ENCODE measurements at places on chromosomes 6 and 20.

DNA sequence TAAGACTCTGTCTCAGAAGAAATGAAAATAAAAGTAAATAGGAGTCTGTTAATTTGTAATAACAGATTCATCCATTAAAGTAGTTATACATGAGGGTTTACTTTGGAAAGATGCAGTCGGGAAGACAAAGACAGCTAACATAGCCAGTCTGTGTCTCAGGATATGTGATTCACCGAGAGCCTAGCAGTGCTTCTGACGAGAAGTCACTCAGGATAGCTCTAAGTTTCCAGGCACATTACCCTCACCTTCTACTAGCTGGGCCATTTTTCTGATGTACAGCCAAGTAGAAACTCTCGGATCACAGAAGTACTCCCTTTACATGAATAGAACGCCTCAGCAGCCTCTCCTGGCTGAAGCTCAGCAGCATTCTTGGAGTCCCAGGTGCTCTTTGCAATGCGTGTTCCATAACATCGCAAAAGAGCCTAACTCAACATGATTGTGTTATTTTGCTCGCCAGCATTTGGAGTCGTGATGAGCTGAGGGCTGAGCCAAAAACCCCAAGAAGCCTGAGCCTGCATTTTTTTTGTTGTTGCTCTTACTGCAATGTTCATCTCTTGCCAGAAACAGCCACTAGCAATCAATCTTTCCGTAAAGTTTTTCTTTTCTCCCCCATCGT, 22.4 kb upstream of the TASP1 start:
- no peak for DNase-seq

GRCh38 chr6:118280210-118280609, 267.9 kb upstream of the PLN start:
- DNase-seq = no peak

GRCh38 chr6:125773387-125774341, 17.1 kb upstream of the NCOA7 start:
- no peak for DNase-seq

DNA sequence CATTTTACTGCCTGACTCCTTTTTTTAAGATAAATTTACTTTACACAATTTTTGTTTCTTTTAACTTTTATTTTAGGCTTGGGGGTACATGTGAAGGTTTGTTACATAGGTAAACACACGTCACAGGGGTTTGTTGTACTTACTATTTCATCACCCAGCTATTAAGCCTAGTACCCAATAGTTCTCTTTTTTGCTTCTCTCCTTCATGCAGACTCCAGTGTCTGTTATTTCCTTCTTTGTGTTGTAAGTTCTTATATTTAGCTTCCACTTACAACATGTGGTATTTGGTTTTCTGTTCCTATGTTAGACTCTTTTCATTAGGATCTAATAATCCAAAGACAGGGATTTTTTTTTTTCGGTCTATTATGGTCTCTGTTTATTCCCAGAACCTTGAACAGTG, 83.5 kb upstream of the CCN6 start:
- DNase-seq = no peak

DNA sequence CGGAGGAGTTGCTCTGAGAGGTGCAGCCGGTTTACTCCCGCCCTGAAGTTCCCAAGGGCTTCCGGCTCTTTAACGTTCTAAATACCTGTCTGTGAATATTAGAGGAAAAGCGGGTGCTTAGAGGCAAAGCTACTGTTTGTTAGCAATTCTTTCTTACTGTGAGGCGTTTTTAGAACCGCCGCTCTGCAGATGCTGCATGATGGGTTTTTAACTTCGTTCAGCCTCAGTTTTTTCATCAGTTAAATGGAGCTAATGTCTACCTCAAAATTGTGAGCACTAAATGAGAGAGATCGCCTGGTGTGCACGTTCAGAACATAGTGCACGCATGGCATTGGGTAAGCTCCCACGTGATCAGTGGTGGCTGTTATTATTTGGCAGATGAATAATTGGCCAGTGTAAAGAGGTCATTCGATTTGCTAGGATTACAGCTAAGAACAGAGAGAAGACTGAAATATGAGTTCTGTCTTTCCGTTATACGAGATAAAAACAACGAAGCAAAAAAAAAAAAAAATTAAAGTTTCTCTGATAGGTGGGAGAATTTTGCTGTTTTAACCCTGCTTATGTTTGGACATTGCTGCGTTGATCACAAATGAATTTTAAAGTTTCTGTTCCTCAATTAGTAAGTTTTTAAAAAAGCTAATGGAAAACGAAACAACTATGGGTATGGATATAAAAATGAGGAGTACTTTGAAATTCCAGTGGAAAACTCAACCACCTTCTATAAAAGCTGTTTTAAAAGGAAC, 660 bp upstream of the TFB1M start:
- peak; percentile 83 for DNase-seq

GRCh38 chr6:145116591-145117178, 618.6 kb downstream of the EPM2A start:
- no peak for DNase-seq

DNA sequence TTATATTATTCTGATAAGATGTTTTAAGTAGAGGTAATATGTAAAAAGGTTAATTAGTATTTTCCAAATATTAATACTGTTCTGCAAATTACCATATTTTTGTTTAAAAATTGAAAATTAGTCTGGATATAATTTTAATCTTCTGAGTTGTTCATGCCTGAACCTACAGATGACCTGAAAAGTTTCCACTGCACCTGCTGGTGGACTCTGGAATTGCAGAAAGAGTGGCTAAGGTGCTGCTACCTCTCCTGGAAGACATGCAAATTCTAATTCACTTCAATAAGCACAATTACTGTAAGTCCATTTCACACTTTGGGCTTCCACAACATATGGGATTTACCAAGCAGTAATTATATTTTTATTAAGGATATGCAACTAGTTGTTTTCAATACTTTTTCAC, 77.7 kb upstream of the OLIG3 start:
- no peak for DNase-seq

GRCh38 chr6:32153564-32154513, at the start of gene PPT2:
Gene PPT2, plus strand, starts transcription at chr6:32154141. Its CDS starts 454 bp downstream, at chr6:32154595.
- DNase-seq = peak; percentile 38

- DNase-seq = no peak
Observed at GRCh38 chr6:100968949-100969348, 87.8 kb upstream of the ASCC3 start.

DNA sequence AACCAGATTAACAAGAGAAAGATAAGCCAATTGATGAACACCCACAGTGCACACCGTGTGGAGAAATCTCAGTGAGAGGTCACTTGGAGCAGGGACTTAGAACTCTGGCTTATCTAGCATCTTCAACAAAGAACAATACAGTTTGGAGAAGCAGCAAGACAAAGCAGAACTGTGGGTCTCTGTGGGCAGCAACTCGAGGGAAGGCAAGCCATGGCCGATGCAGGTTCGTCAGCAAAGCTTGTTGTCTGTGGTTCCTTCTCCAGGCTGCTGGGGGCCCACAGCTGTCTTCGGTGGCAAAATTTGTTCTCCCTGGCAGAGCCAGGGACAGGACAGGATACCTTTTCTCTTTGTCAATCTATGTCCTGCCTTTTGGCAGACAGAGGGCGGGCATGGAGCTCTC, 22.1 kb downstream of the RPP40 start:
- no peak for DNase-seq

GRCh38 chr20:35432430-35432735, 5.6 kb downstream of the GDF5 start:
- no peak for DNase-seq

GRCh38 chr6:112004201-112005012, 49.5 kb upstream of the CCN6 start:
- no peak for DNase-seq

- no peak for DNase-seq
Observed at GRCh38 chr20:62372042-62372993, 5.2 kb upstream of the LAMA5 start.

DNA sequence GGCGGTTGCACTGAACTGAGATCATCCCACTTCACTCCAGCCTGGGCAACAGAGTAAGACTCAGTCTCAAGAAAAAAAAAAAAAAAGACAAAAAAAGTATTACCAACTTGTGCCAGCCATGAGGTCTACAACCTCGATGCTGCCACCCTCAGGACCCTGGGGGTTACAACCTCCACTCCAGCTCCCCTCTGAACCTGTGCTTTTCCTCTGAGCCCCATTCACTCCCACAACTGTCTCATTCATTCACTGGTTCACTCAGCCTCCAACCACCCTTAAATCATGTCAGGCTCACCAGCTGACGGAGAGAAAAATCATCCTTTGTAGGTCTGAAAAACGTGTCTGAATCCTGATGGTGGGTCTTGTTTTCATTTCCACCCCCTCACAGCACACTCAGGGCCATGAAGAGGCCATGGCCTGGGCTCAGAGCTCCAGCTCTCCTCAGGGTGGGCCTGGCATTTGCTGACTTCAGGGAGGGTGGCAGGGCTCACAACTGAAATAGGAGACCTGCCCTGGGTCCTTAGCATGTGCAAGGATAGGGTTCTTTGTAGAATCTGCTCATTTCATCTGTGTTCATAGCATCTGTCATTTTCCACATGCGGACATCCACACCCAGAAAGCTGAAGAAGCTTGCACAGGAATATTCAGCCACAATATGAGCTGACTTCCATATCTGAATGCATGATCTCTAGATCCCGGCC, 1.9 kb upstream of the ULBP1 start:
- no peak for DNase-seq

- DNase-seq = no peak
Observed at GRCh38 chr6:36979347-36979742, 6.7 kb downstream of the MTCH1 start.

DNA sequence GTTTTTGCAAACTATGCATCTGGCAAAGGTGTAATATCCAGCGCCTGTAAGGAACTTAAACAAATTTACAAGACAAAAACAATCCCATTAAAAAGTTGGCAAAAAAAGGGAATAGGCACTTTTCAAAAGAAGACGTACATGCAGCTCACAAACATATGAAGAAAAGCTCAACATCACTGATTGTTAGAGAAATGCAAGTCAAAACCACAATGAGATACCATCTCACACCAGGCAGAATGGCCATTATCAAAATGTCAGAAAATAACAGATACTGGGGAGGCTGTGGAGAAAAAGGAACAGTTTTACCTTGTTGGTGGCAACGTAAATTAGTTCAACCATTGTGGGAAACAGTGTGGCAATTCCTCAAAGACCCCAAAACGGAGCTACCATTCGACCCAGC, 54.2 kb downstream of the TSBP1 start:
- no peak for DNase-seq

DNA sequence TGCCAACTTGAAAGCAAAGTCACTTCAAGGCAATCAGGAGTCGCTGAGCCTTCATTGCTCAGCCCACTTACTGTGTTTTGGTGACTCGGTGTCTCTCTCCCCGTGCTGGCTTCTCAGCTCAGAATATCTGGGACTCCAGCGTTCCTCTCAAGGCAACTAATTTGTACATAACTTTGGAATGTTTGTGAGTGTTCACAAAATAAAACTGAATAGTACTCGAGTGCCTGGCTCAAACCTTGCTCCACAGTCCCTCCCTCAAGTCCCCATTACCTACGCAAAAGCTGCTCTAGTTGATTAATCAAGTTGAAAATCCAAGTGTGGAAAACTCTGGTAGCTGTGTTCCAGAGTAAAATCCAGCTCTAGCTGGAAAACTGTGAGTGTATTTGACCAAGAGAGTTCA, 8.6 kb downstream of the IPCEF1 start:
- DNase-seq = no peak

DNA sequence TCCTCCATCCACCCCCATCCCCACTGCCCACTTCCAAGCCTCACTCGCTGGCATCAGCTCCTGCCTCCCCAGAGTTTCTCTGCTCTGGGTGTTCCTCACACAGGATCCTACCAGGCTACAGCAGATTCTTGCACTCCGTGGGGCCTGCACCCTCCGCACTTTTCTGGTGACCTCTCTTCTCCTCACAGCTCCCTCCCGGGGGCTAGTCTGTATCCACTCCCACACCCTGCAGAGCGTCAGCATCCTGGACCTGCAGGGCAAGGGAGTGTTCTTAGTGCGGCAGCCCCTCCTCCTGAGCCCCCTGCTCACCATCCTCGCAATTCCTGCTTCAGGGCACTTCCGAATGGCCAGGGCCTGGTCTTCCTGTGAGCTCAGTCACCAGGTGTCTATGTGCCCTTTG, 224.2 kb downstream of the DLL1 start:
- DNase-seq = no peak

DNA sequence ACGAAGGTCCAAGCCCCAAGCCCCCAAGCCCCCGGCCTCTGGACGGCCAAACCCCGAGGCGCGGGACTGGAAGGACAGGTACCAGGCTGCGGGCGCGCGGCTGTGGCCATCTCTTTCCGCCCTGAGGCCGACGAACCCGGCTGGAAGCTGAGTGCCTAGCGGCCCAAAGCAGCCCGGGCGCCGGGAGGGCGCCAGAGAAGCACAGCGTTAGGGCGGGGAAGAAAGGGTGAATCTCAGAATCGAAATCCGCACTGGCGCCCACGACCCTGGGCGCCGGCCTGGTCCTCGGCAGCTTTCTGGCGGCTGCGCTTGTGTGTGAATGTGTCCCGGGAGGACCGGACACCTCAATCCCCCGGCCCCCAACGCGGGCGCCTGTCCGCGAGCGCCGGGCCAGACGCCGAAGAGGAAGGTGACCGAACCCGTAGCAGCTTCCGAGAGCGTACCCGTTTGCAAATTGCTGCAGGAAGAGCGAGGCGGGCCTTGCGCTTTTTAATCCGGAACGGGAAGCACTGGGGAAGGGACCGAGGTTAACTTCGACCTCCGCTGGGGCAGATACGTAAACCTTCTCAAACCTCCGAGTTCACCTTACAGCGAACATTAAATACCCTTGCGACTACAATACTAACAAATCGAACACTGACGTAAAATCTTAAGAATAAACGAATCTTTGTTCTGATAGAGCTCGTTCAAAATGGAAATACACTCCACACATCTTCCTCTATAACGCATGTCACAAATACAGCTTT, 2.9 kb downstream of the NRN1 start:
- no peak for DNase-seq

DNA sequence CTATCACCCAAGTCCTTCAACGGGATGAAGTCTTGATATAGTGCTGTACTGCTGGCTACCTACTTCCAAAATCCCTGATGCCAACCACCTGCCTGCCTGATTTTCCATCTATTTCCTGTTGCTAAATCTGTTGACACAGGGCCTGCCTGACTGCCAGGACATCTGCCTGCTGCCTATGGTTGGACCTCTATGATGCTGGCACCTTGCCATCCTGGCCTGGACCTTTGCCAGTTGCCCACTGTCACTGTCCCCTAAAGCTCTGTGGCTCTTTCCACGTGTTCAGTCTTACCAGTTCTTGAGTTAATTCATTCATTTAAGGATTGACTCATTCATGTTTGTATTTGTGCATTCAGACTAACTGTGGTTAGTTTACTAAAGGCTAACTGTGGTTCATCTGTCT, 9.2 kb upstream of the RGS17 start:
- no peak for DNase-seq

DNA sequence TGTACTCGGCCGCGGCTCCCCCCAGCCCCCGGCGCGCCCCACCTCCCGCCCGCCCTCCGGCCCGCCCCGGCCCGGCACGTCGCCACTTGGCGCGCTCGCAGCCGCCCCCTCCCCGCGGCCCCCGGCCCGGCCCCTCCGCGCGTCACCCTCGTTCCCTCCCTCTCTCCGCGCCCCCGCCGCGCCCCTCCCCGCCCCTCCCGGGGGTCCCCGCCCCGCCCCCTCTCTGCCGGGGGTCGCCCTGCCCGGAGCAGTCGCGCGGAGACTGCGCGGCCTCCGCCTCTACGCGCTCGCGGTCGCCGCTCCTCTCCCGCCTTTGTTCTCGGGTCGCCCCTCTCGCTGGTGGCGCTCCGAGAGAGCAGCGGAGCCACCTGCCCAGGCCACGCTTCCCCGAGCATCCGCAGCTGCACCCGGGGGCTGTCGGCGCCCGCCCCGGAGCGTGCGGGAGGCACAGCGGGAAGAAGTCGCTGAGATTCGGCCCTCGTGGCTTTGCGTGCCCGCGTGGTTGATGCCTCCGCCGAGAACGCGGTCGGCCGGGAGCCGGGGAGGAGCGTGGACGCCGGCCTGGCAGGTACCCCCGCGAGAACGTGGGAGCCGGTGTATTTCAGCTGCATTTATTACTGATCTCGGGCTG, at the start of gene PHF10:
Gene PHF10, minus strand, starts transcription at position 7 of the 631 bp plus-strand sequence. CDS start 569 bp downstream, outside the sequence.
- peak; percentile 5 for DNase-seq

Data from GF-D8 (cell line).